ENCODE measurements at places on chromosomes 3 and 15.
A peak's percentile ranks its signal among the peaks of the same experiment; 100 is the strongest.

GRCh38 chr3:194843556-194843955 lies 157.9 kb downstream of the FAM43A start:
- DNase-seq: no peak
- no peaks in the 10 kb centered on the region for H3K36me3 ChIP-seq
- peaks cover 6% of the 10 kb centered on the region for H3K27me3 ChIP-seq
- no peak overlapping the region for H3K4me3 ChIP-seq

DNA sequence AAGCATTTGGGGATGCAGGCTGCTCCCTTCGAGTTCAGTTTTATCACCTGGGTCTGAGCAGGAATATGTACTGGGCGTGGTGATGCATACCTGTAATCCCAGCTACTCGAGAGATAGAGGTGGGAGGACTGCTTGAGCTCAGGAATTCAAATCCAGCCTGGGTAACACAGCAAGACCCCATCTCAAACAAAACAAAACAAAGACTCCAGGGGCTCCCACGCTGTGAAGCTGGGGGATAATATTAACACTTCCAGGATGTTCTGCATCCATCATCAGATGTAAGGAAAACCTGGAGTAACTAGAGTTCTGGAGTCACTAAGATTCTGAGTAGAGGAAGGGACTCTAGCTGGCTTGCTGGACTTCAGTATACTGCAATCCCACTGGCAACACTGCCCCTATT lies 40.6 kb downstream of the LYZL4 start:
- no peak for DNase-seq
- H3K27ac ChIP-seq: no peak overlapping the region
- H3K36me3 ChIP-seq: peaks cover 2% of the 10 kb centered on the region
- H3K27me3 ChIP-seq: peaks cover 18% of the 10 kb centered on the region
- H3K4me1 ChIP-seq: no peaks in the 10 kb centered on the region

GRCh38 chr15:56886932-56887781 lies 31.3 kb upstream of the TCF12 start:
- H3K27me3 ChIP-seq: no peaks in the 10 kb centered on the region
- peak; percentile 76 for DNase-seq
- H3K4me1 ChIP-seq: peaks cover 32% of the 10 kb centered on the region
- H3K27ac ChIP-seq: peak overlapping the region; percentile 94

- H3K27ac ChIP-seq: no peak overlapping the region
- H3K36me3 ChIP-seq: peaks cover 3% of the 10 kb centered on the region
- DNase-seq: no peak
- H3K4me3 ChIP-seq: no peak overlapping the region
These were observed 11.6 kb upstream of the HGD start for GRCh38 chr3:120693439-120694171.

DNA sequence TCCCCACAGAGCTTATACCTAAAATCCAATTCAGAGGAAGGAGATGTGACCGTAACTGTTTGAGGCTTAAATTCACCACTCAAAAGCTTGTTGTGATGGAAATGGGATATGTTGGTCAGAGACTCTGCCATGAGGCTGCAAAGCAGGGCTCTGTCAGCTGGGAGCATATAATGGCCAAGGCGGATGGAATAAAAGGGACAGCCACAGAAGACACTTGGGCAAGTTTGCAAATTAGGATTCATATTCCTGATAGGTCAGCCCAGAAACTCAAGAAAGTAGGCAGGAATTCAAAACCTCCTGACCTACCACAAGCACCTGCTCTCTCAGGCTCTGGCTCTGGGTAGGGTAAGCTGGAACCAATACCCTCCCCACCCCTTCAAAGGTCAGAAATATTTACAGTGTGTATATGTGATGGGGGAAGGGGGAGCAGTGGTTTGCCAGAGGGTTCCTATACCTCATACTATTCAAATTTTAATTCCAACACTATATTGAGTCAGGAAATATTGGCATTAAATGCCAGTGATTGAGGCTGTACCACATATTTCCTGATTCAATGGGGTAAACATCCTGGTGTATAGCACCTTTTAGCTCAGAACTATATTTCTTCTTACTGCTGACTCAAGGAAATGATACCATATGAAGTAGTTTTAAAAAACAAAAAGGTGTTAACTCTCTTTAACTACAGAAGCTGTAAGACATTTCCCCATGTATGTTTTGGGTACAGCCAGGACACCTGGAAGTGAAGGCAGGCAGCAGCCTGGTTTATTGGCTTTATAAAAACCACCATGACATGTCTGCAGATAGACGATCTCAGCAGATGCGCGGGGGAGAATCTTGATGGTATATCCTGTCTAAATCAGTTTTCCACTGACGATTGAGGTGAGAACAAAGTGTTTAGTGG lies 19.2 kb downstream of the FYCO1 start:
- H3K27me3 ChIP-seq: no peaks in the 10 kb centered on the region
- peaks cover 2% of the 10 kb centered on the region for H3K36me3 ChIP-seq
- peaks cover 56% of the 10 kb centered on the region for H3K4me1 ChIP-seq
- peak overlapping the region; percentile 64 for H3K4me3 ChIP-seq

DNA sequence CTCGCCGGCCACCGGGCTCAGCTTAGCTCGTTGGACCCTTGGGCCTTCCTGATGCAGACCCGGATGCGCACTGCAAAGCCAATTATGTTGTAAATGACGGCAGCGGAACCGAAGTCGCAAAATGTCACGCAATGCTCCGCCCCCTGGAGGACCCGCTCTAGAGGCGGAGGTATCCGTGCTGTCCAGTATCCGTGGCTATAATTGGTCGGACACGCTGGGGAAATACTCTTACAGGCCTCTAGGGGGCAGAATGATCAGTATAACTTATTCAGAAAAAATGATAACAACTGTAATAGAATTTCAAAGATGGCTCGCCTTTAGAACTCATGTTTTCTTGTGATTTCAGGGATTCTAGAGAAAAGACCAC lies at the start of gene PRR23B:
Gene PRR23B (minus strand): TSS at position 59 of the 367 bp plus-strand sequence. CDS start 265 bp downstream, outside the sequence.
- H3K4me1 ChIP-seq: no peaks in the 10 kb centered on the region
- no peaks in the 10 kb centered on the region for H3K36me3 ChIP-seq
- H3K27ac ChIP-seq: no peak within 1 kb of the TSS
- DNase-seq: no peak
- no peaks in the 10 kb centered on the region for H3K27me3 ChIP-seq

- H3K4me1 ChIP-seq: peaks cover 11% of the 10 kb centered on the region
- no peaks in the 10 kb centered on the region for H3K27me3 ChIP-seq
- H3K27ac ChIP-seq: no peak overlapping the region
- no peak for DNase-seq
- no peaks in the 10 kb centered on the region for H3K36me3 ChIP-seq
These were observed 159.5 kb downstream of the TIGIT start for GRCh38 chr3:114453361-114453780.

- H3K4me3 ChIP-seq: no peak overlapping the region
- H3K27me3 ChIP-seq: no peaks in the 10 kb centered on the region
- H3K36me3 ChIP-seq: no peaks in the 10 kb centered on the region
- no peaks in the 10 kb centered on the region for H3K4me1 ChIP-seq
These were observed 699.8 kb upstream of the GBE1 start for GRCh38 chr3:82461049-82461889.

DNA sequence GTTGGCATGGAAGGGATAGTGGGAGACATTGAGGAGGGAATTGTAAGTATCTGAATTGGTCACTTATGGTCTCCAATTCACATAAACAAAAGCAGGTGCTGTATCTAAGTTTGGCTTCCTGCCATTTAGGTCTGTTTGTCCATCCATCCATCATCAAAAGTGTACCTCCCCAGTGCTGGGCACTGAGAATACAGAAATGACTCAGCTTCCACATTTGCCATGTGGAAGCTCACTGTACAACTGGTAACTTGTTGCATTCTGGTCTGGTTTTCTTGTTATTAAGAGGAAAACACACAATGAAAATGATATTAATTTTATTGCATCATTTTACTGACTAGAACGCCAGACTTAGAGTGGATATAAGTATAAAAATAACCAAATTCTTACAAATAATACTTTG lies 30.9 kb upstream of the MUC13 start:
- no peak overlapping the region for H3K4me3 ChIP-seq
- H3K27me3 ChIP-seq: no peaks in the 10 kb centered on the region
- peaks cover 2% of the 10 kb centered on the region for H3K4me1 ChIP-seq
- no peak overlapping the region for H3K27ac ChIP-seq
- no peak for DNase-seq
- H3K36me3 ChIP-seq: peaks cover 1% of the 10 kb centered on the region

All from T-helper 17 cell (primary cell).